Brain pericyte (primary cell): ENCODE measurements at places on chromosomes 7 and 10.
A peak's percentile ranks its signal among the peaks of the same experiment; 100 is the strongest.

- DNase-seq = no peak
These were observed 765 bp downstream of the PFKFB3 start for GRCh38 chr10:6203331-6204062.

DNA sequence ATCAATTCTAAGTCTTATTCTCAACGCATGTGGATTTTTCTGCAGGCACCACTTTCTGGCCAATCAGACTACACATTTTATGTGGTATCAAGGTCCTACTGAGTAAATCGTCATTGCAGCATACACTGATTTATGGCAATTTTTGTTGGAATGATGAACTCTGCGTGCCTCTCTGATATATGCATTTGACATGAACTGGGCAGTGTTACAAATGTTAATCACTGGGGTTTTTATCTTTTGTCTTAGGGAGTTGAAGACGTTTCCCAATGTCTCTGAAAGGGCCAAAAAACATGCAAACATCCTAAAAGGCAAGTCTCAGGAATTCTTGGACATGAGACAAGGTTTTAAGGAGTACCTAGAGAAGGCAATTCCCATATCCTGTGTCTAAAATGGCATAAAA is 809.5 kb upstream of the CELF2 start:
- DNase-seq = no peak

DNA sequence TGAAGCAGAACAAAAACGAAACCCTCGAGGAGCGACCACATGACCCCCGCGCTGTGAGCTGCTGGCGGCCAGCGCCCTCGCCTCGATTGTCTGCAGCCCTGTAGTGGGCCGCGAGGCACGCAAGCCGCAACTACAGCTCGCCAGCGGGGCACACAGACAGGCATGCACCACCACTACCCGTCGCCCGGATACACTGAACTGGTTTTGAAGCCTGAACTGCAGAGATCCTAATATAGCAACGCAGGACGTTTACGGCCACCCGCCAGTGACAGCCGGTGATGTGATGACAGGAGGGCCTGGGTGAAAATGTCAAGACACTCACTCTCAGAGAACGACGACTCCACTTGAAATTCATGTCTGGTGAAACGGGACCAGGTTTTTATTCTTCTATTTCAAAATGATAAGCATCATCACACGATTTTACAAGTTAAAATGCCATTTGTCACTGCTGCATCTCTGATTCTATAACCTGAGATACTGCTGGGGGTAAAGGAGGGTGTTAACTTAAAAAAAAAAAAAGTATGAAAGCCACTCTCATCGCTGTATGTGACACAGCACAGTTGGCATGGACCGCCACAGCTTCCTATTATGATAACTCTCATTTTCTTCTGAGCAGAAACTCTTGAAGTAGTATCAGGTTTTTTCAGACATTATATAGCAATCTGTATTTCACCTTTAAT is 120.3 kb upstream of the DIP2C start:
- DNase-seq = no peak

DNA sequence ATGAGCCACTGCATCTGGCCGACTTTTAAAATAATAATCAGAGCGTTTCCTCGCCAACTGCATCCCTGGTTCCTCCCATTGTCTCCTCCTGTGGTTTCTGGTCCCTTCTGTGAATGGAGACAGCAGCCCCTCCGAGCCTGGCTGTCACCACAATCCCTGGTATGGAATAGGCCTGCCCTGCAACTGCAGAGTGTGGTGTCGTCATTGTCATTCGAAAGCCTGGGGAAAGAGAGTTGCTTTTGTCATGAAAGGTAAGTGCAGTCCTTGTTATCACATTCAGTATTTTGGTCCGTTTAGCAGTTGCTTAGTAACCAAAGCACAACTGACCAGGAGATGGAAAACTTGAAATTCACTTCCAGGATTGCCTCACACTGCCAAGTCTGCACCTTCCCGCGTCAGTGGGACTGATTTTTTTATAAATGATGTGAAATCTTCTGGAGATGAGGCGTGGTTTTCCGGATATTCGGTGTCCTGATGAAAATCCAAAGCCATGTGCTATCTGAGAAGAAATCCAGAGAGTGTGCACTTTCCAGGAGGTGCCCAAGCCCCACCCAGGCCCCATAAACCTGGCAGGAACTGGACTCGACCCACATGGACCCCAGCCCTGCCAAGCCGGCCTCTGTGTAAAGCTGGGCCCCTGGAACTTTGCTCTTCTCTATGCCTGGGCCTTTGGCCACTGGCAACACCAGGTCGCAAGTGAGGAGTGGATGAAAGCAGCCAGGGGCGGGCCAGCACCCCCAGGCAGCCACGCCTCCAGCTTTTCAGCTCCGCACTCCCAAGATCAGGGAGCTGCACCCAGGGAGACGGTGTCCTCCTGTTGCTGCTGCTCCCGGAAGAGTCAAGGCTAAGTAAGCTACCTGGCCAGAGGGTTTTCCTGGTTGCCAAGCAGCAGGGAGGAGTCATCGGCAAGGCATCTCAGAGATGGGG is 133.7 kb upstream of the SH2B2 start:
- DNase-seq = no peak

DNA sequence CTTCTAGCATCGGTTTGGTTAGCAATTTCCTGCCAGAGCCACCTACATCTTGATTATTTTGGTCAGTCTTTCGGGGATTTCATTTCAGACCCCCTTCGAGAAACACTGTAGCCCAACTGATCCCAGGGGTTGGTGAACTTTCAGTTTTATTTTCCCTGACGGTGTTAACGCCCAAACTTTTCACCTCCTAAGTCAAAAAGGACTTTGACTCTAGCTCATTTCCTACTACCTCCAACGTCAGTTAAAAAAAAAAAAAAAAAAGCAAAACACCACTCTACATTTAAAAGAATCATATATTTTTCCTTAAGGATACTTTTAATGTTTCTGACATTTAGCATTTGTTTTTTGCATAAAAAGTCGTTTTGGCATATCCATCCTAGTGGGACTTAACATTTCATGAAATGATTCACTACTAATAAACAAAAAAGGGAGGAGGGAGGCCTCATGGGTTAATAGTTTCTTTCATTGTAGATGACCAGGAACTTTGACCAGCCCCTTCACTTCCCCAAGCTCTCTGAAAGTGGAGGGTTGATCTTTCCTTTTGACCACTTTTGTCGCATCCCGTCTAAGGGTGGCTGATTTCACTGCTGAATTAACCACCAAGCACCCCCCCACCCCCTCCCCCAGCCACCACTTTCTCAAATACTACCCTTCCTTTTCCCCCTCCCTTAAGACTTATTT is 764 bp upstream of the TCF7L2 start:
- DNase-seq = no peak

GRCh38 chr7:29605671-29606070 is 42.0 kb downstream of the PRR15 start:
- DNase-seq = no peak

DNA sequence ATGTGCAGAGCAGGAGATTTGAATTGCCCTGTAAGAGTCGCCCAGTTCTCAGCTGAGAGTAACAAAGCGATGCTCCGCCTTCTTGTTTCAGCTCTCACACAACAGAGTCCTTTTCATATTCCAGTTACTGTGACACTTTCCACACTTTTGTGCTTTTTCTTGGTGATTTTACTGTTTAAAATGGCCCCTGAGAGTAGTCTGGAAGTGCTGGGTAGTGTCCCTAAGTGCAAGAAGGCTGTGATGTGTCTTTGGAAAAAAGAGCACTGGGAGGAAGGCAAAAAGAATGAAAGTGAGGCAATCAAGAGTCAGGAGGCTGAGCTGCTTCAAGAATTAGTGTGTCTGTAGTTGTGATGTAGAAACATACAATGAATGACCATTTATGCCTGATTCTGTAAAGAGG is 201.2 kb upstream of the SEMA3E start:
- DNase-seq = no peak

DNA sequence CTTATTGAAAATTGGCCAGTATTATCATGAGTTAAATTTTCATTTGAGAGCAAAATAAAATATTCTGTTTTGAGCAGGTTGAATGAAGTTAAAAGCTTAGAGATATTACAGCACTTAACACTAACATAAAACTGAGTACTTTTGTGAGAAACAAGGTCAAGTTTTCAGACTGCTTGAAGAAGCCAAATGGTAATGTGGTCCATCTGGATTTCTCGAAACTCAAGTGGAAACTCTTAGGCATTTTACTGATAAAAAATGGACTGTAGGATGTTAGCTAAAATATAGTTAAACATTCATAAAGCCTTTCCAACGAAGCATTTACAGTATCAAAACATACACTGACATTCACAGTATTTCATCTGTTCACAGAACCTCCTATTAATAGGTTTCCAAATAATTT is 528.1 kb upstream of the SEMA3D start:
- DNase-seq = no peak

- peak; percentile 72 for DNase-seq
These were observed 337.7 kb upstream of the NPVF start for GRCh38 chr7:25565949-25566348.

GRCh38 chr10:10684972-10685371 is 332.7 kb upstream of the CELF2 start:
- no peak for DNase-seq

- no peak for DNase-seq
These were observed 258.7 kb downstream of the GFRA1 start for GRCh38 chr10:116014326-116014725.

GRCh38 chr10:119058010-119058409 is 22.6 kb downstream of the EIF3A start:
- no peak for DNase-seq

DNA sequence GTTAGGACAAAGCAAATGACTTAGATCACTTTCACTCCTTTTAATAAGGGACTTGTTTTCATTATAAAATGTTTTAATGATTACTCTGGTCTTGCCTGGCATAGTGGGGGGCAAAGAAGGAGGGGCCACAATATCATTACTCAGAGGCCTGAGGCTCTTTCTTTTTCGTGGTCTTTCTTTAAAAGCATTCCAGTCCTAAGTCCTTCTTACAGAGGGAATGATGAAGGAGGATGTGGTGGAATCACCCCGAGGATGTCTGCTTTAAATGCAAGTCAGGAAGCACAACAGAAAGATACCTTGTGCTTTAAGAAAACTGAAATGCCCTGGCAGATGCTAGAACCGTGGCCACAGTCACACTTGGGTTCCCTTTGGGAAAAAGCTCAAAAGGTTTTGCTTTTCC is 379.1 kb downstream of the INHBA start:
- DNase-seq = no peak

DNA sequence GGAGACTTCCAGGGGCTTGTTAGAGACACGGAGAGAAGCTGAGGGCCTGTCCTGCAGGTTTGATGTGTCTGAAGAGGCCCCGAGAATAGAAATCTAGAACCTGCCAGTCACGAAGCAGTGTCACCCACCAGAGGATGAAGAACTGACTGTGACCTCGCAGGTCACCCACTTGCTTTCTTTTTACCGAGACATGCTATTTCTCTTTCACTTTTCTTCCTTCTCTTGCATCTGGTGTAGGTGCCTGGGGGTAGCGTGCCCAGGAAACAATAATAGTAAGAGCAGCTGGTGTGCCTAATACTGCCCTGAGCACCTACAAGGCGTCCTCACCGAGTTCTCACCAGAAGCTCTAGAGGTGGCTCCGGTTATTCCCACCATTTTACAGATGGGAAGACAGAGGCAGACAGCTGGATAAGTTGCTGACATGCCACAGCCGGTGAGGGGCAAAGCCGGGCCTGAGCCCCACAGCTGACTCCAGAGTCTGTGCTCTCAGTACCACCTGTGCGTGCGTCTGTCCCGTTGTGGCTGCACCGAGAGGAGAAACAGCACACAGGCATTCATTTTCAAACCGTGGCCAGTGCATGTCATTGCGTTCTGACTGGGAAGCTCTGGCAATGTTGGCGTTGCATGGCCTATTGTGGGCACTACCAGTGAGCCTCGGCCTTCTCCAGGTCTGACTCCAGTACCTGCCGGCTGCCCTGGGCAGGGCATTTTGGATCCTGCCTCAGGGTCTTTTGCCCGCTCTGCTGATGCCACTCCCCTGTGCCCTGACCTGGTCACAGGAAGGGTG is 7.8 kb downstream of the CHST3 start:
- no peak for DNase-seq

DNA sequence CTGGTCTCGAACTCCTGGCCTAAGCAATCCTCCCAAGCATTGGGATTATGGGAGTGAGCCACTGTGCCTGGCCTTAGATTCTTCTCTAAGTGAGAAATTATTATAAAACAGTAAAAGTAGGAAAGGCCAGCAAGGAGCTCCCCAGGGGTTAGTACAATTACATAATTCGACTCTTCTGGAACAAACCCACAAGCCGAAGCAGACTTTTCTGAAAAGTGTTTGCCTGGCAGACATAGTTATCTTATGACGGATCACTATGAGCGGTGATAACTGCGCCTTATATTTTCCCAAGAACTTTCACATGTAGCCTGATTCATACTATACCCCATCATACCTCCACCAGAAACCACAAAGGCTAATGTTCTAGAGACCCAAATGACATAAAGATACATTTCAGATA is 30.2 kb upstream of the SH3PXD2A start:
- no peak for DNase-seq

DNA sequence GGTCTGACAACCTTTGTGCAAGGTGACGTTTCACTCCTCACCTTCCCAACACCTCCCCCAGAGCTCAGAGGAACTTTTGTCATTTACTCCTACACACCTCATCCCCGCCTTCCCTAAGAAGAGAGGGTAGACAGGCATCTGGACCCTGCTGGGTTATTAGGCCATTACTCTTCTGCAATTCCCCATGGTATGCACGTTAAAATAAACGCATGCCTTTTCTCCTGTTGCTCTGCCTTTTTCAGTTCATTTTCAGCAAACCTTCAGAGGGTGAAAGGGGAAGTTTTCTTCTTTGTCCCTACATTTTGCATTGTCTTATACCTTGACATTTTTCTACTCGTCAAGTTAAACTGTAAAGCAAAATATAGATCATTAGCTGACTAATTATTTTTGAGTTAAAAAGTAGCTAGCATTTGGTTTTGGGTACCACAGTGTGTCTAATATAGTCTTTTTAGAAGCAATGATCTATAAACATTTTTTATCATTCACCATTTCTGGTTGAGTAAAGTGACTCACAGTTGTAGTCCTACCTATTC is 10.5 kb upstream of the EDRF1 start:
- DNase-seq = no peak

- no peak for DNase-seq
These were observed 27.8 kb downstream of the SLC26A5 start for GRCh38 chr7:103418241-103418640.

DNA sequence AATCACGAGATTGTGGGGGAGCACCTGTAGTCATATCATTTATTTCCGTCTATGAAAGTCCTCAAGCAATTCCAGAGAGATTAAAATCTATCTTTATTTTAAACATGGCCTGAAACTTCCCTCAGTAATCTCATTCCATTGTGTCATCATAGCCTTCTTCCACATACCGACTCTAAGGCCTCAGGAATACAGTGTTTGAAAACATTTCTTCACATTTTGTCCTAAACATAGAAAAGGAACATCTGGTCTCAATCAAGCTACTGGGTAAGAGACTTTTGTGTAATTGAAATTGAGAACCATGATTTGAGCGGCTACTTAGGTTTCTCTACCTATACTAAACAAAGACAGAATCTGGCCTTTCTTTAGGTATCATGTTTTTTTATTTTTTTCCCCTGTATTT is 78.0 kb upstream of the ELMO1 start:
- no peak for DNase-seq

GRCh38 chr7:136064081-136064480 is 86.9 kb upstream of the MTPN start:
- no peak for DNase-seq

GRCh38 chr10:95832216-95833041 is 75.3 kb upstream of the CC2D2B start:
- no peak for DNase-seq

- no peak for DNase-seq
These were observed 119.0 kb upstream of the BET1 start for GRCh38 chr7:94123136-94123535.

GRCh38 chr10:94307046-94307615 is 55.6 kb downstream of the NOC3L start:
- DNase-seq = no peak
